ENCODE measurements at places on chromosomes 1 and 21. TPM values are rescaled to one million over a fixed set of nuclear protein-coding genes. Genes with fewer than 3 reads are reported as not detected.

The C1orf50 gene
- 14.4 TPM for polyA plus RNA-seq

The CELSR2 gene
- 31.8 TPM for polyA plus RNA-seq

The CLCA1 gene
- not detected for polyA plus RNA-seq

The SLFNL1 gene
- 1.1 TPM for polyA plus RNA-seq

The TEX35 gene
- not detected for polyA plus RNA-seq

The LIN28A gene
- 0.15 TPM for polyA plus RNA-seq

The SAMSN1 gene
- polyA plus RNA-seq: 3.2 TPM

The GSTM5 gene
- polyA plus RNA-seq: 44.7 TPM

The CHRNB2 gene
- polyA plus RNA-seq: 0.53 TPM

The CD48 gene
- polyA plus RNA-seq: 0.80 TPM

The PRKAA2 gene
- 22.5 TPM for polyA plus RNA-seq

The POU3F1 gene
- polyA plus RNA-seq: 0.63 TPM

The GRHL3 gene
- polyA plus RNA-seq: 4.6 TPM

The PDC gene
- 0.35 TPM for polyA plus RNA-seq

The EXO1 gene
- polyA plus RNA-seq: 18.4 TPM

The MIB2 gene
- 34.7 TPM for polyA plus RNA-seq

The NPL gene
- polyA plus RNA-seq: 9.0 TPM

The SYPL2 gene
- 13.4 TPM for polyA plus RNA-seq

The WDR64 gene
- polyA plus RNA-seq: 0.58 TPM

The FOXO6 gene
- 1.2 TPM for polyA plus RNA-seq

The AADACL3 gene
- not detected for polyA plus RNA-seq

The S100A7A gene
- not detected for polyA plus RNA-seq

The MAP1LC3C gene
- 1.2 TPM for polyA plus RNA-seq

The NPHS2 gene
- 420 TPM for polyA plus RNA-seq

Data from left kidney (tissue), 8 donors.